Activated naive CD4-positive, alpha-beta T cell treated with anti-CD3 and anti-CD28 coated beads, Interleukin-2, amount 50 U/mL, for 16 hours (primary cell): ENCODE measurements at places on chromosomes 6 and 20.

GRCh38 chr6:33589731-33590530 lies 9.9 kb upstream of the BAK1 start:
- DNase-seq = peak; percentile 39

GRCh38 chr6:169200893-169201514 lies 52.6 kb downstream of the THBS2 start:
- DNase-seq = no peak

DNA sequence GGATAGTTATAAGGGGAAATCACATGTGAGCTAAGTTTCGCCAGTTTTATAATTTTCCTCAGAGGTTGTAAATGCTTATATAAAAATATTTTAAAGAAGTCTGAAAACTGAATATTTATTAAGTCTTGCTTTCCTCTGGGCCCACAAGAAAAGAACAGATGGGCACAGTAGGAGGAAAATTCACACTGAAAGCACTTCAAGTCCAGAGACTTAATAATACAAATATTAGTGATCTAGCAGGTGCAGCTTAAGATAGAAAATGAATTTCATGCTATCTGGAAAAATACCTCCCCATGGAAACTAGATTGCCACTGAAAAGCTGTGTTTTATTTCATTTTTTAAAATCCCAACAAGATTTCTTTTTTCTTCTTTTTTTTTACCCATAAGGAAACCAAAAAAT lies 47.2 kb downstream of the ORC3 start:
- no peak for DNase-seq

DNA sequence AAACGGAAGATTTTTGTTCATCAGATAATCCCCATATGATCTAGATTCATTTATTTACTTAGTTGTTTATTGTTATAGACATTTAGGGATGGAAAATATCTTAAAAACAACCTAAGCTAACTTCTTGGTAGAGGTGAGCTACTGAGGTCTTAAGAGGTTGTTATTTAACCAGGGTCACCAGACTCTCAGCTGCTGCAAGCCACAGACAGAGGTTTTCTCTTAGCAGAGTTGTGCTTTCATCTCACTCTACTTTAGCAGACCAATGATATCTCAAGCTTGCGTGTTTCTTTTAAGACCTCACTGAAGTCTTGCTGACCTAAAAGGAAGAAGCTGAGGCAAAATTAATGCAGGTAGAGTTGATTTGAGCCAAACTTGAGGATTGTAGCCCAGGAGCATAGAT lies 43.6 kb downstream of the NCOA7 start:
- DNase-seq = no peak

DNA sequence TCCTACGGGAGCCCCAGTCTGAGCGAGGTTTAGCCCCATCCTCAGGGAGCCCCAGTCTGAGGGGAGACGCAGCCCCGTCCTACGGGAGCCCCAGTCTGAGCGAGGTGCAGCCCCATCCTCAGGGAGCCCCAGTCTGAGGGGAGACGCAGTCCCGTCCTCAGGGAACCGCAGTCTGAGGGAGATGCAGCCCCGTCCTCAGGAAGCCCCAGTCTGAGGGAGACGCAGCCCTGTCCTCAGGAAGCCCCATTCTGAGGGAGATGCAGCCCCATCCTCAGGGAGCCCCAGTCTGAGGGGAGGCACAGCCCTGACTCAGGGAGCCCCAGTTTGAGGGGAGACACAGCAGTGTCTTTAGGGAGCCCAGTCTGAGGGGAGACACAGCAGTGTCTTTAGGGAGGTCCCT lies 27.9 kb downstream of the VEGFA start:
- DNase-seq = no peak

GRCh38 chr6:73471686-73472290 lies 10.3 kb downstream of the MTO1 start:
- no peak for DNase-seq

DNA sequence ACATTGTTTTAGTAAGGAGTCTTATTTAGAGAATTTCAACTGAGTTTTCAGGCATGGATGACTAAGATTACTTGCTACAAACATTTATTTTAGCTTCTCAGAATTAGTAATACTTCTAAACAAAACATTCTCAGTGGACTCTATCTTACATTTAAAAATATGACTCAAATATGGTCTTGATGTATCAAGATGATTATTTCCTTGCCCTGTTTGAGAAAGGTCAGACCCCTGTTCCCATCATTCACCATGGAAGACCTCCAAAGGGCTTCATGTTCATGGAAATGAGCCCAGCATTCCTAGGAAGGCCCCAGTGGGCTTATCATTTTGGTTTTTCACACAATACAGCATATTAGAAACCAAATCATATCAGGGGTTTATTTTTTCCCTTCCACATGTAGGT lies 24.6 kb upstream of the TRPC4AP start:
- DNase-seq = no peak

GRCh38 chr6:40011844-40012243 lies 77.6 kb upstream of the MOCS1 start:
- no peak for DNase-seq

DNA sequence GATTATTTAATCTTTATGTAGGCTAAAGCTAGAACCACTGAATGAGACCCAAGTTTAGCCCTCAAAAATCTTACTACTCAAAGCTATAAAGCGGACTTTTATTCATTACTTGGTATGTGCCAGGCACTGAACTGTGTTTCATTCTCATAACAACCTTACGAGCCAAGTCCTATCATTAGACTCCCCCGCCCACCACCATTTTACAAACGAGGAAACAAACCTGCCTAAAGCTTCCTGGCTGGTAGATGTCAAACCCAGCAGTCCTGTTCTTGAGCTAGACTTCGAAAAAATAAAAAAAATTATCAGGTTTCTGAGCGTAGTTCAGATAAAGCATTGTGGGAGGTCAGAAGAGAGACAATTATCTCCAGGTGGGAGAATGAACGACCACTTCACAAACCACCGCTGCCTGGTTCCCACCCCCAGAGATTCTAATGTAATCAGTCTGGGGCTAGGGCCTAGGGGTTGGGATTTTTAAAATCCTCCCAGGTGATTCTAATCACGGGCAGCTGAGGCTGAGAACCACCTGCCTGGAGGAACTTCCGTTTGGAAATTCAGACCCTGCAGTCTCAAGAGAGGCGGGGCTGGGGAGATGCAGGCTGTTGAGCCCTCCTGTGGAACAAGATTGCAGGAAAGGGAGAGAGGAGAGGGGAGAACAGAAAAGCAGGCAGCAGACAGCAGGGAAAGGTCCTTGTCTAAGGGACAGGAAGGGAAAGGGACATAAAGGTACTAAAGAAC lies 8.6 kb downstream of the ADTRP start:
- DNase-seq = no peak

GRCh38 chr6:55277646-55278045 lies 49.6 kb upstream of the GFRAL start:
- DNase-seq = no peak

GRCh38 chr20:13363473-13363872 lies 142.4 kb downstream of the ISM1 start:
- no peak for DNase-seq

DNA sequence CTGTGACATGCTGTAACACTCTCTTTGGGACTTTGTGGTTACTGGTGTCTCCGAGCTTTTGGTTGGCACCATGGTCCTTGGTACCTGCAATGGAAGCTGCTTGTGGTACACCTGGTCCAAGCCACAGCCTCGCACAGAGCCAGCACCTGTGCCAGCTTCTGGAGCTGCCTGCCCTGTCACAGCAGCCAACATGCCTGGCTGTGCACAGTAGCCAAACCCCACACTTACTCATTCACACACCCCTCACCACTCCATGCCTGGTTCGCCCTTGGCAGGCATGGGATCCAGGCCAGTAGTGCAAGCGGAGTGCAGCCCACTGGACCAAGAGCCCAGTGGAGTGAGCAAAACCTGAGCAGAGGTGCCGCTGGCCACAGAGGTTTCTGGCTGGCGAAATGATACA lies 459.9 kb downstream of the TBC1D32 start:
- no peak for DNase-seq

DNA sequence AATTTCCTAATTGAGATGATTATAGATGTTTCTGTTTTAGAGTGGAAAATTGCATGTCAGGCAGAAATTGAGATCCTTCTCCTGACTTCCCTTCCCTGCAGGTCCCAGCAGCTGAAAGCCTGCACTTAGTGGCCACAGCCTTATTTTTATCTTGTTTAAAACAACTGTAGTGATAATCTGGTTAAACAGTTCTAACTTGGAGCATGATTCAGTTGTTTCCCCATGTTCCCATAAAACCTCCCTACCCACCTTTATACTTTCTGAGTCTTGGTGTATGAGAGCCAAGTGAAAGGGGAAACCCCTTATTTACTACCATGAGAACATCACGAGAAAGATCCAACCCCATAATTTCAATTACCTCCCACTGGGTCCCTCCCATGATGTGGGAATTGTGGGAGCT lies 195.2 kb downstream of the SLC16A10 start:
- DNase-seq = no peak

- no peak for DNase-seq
Observed at GRCh38 chr20:19995220-19995863, 21.8 kb upstream of the NAA20 start.
